ENCODE measurements at places on chromosomes 2 and 18.

- no peak for DNase-seq
Measured at GRCh38 chr18:55179835-55180234, 220.6 kb upstream of the CCDC68 start.

DNA sequence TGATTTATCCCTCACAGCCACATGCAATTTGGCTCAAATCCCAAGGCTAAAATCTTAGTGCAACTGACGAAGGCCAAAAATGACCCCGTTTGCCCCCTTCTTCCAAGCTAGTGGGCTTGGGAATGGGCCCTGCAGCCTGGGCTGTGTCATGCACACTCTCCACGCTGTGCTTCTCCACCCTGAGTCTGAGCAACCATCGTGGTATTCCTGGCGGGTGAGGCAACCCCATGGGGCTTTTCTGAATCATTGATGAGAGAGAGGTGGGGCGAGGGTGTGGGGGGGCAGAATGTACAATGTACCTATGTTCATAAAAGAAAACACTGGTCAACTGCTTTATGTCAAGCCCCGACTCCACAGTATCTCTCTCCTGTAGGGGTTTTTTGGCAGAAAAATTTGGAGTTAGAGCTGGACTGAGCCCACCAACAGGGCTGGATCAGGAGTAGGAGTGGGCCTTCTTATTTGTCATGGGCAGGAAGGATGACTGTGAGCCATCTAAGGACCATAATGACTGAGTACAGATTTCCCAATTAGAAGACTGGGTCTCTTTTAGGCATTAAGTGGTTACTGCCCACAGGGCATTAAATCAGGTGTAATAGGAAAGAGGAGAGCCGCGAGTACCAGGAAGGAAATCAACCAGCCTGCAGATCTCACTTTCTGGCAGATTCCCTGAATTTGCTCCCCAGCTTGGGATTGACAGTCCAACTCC lies 8.9 kb downstream of the SULT1C2 start:
- no peak for DNase-seq

DNA sequence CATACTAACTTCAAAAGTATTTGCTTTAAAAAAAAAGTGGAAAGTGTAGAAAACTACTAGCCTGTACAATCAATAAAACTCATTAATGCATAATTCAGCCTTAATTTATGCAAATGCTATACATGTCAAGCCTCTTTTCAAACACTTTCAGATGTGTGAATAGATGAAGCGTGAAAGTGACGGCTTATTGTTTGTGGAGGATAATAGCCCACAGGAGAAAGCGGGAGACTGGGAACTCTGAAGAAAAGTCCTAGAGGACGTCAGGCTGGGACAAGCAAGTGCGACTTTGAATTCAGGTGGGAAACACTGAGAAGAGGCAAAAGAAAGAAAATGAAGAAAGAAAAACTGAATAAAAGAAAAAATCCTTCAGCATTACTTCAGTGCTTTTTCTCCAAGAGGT lies 108.5 kb downstream of the STK39 start:
- DNase-seq: no peak

- no peak for DNase-seq
Measured at GRCh38 chr2:155062250-155062921, 363.9 kb downstream of the KCNJ3 start.

GRCh38 chr2:217162533-217162932 lies 302.7 kb upstream of the TNP1 start:
- no peak for DNase-seq

Measured in left forelimb (tissue), 1 donor.